ENCODE measurements at places on chromosomes 1 and 21. TPM values are rescaled to one million over a fixed set of nuclear protein-coding genes. Genes with fewer than 3 reads are reported as not detected.

GRCh38 chr1:237759377-237759776 is 131.3 kb downstream of the ZP4 start:
- DNase-seq = no peak

GRCh38 chr1:184800876-184801275 is 46.2 kb upstream of the EDEM3 start:
- no peak for DNase-seq

DNA sequence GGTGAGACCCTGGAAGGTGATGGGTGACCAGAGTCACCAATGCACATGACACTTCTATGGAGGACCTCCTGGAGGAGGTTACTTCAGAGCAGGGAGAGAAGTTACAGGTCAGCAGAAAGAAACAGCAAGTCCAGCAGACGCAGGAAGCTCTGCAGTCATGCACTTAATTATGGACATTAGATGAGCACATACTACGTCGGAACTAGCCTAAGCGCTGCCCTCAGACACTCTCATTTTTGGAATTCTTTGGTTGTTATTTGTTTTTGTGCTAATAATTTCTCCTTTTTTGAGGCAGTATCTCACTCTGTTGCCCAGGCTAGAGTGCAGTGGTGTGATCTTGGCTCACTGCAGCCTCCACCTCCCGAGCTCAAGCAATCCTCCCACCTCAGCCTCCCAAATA is 93.3 kb upstream of the IFFO2 start:
- no peak for DNase-seq

GRCh38 chr1:50703240-50703639 is 256.8 kb downstream of the FAF1 start:
- no peak for DNase-seq

- DNase-seq = no peak
These were observed 222.5 kb downstream of the SLC45A1 start for GRCh38 chr1:8540261-8540941.

Gene XCL2
- 2.1 TPM for total RNA-seq

Gene PLEKHN1
- 0.43 TPM for total RNA-seq

Gene SLC35E2B
- 36.7 TPM for total RNA-seq

All from GM12878 (cell line).